Stimulated activated CD8-positive, alpha-beta memory T cell treated with anti-CD3 and anti-CD28 coated beads, Interleukin-15, amount 100 ng/mL, for 4 hours (primary cell): ENCODE measurements at places on chromosomes 11 and 22.
A peak's percentile ranks its signal among the peaks of the same experiment; 100 is the strongest.

- no peak for DNase-seq
Measured at GRCh38 chr22:42170946-42171345, 40.3 kb upstream of the CYP2D6 start.

DNA sequence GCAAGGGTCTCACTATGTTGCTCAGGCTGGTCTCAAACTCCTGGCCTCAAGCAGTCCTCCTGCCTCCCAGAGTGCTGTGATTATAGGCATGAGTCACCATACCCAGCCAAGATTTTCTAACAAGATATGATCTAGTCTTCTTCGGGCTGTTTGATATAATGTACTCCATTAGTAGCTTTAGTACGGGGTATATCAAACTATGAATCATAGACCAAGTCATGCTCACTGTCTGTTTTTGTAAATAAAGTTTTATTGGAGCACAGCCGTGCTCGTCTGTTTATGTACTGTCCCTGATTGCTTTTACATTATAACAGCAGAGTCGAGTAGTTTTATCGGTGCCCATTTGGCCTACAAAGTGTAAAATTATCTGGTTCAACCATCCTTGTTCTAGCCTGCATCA, 43.9 kb upstream of the GRIK4 start:
- no peak for DNase-seq

- DNase-seq: no peak
Measured at GRCh38 chr22:44362249-44363012, 49.7 kb upstream of the SHISAL1 start.

- no peak for DNase-seq
Measured at GRCh38 chr11:61961570-61962212, 5.7 kb downstream of the FTH1 start.

DNA sequence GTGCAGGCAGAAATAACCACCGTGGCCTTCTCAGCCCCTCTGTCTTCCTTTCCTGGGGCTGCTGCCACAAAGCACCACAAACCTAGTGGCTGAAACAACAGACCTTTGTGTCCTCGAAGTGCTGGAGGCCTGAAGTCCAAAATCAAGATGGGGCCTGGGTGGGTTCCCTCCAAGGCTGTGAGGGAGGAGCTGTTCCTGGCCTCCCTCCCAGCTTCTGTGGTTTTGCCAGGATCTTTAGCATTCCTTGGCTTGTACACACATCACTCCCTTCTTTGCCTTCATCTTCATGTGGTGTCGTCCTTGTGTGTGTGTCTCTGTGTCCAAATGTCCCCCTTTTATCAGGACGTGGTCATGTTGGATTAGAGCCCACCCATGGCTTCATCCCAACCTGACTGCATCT, 29.0 kb upstream of the PARVG start:
- DNase-seq: no peak

DNA sequence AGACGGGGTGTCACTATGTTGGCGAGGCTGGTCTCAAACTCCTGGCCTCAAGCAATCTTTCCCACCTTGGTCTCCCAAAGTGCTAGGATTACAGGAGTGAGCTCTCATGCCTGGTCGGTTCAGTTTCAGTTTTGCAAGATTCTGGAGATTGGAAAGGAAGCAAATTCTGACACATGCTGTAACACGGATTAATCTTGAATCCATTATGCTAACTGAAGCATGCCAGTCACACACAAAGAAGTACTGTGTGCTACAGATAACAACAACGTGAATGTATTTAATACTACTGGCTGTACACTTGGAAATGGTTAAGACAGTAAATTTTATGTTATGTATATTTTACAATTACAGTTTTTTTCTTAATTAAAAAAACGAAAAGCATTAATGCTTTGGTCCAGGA, 107.6 kb downstream of the MED15 start:
- DNase-seq: no peak

- no peak for DNase-seq
Measured at GRCh38 chr11:75422248-75423231, 10.5 kb downstream of the KLHL35 start.

- no peak for DNase-seq
Measured at GRCh38 chr11:69196783-69197169, 41.0 kb downstream of the SMIM38 start.

DNA sequence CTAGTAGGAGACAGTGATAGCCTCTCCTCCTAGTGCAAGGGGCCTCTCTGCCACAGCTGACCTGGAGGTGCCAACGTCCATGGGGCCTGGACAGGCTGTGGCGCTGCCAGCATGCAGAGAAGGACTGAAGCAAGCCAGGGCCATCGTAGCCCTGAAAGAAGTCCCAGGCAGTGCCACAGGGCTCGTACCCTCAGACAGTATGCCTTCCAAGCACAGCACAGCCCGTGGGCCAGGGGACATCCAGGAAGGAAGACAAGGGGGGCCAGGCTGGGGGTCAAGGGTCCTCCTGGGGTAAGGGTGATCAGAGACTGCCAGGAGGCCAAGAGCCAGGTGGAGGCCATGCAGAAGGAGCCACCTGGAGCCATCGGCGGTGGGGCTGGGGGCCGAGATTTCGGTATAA, 20.4 kb upstream of the MOB2 start:
- no peak for DNase-seq

DNA sequence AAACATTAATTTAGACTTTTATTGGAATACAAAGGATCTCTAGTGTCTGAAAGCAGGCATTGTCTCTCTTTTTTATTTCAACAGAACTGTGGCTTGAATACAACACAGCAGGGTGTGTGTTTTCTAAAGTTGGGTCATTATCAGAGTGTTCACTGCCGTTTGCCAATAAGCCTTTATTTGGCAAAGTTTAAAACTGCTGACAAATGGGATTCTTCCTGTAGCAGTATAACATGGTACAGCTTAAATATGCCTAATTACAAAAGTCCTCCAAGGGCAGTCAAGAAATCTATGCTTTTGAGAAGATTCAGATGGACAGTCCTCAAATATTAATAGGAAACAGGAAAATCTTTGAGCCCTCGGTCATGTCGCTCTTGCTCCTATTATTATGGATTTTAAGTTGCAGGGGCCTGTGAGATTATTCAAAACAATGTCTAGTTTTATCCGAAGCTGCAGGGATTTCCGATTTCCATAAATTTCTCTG, 199.9 kb downstream of the MAML2 start:
- no peak for DNase-seq

GRCh38 chr22:37148031-37148651, 1.6 kb downstream of the IL2RB start:
- no peak for DNase-seq

GRCh38 chr22:25896592-25896991, 154.6 kb downstream of the MYO18B start:
- no peak for DNase-seq

GRCh38 chr11:13321431-13321830, 43.8 kb downstream of the BMAL1 start:
- no peak for DNase-seq

DNA sequence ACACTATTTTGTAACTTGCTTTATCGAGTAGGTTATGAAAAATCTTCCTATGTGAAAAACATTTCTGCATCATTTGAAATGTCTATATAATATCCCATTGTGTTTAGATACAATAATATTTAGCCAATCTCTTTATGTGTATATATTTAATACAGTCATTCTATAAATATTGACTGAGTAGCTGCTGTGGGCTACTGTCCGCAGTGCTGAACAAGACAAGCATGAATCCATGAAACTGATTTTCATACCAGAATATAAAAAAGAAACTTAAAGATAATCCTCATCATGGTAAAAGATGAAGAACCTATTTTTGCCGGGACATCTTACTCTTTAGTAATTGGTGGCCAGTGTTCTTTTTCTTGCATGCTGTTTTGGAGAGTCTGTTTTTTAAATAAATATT, 3.6 kb downstream of the PPARA start:
- DNase-seq: no peak

- peak; percentile 1 for DNase-seq
Measured at GRCh38 chr11:123381817-123382554, 48.1 kb upstream of the GRAMD1B start.

DNA sequence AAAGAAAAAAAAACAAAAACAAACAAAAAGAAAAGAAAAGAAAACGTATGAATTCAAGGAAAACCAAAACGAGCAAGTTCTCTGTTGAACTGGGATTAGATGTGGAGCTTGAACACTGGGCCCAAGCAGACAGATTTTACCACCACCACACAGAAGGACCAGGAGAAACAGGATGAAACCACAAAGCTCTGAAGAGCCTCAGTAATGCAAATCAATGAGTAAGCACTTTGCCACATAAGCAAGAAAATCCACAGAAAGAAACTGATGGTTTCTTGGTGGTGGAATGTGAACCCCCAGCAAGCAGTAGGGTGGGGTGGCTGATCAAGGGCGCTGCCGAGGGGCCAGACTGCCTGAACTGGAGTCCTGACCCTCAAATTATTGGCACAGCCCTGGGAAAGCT, 50.9 kb upstream of the NFRKB start:
- DNase-seq: no peak

DNA sequence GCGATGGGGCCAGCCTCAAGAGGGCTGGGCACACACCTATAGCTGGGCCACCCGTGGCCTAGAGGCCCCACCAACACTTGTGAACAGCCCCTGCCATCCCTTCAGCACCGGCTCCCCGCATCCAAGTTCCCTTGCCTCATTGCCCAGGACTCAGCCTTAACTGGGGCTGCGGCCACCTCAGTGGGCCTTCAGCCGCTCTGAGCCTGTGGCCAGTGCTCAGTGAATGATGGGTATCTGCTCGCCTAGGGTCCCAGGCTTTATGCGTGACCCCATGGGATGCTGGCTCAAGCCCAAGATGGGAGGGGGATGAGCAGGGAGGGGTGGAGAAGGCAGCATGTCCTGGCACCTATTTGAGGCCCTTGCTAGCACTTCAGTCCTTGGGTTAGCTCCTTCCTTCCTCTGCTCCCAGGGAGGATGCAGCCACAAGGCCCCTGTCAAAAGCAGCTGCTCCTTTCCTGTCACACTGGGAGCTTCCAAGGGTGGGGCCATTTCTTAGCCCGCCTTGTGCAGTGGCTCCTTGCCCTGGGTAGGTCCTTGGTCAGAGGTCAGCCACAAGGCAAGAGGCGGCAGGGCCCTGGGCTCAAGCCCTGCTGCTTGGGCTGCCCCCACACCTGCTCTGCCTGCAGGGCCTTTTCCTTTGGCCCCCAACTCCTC, 31.8 kb downstream of the GNAZ start:
- DNase-seq: no peak

GRCh38 chr11:67616431-67617242, 9.9 kb downstream of the NDUFV1 start:
- no peak for DNase-seq

GRCh38 chr22:37235897-37236607, 8.0 kb downstream of the RAC2 start:
- no peak for DNase-seq

DNA sequence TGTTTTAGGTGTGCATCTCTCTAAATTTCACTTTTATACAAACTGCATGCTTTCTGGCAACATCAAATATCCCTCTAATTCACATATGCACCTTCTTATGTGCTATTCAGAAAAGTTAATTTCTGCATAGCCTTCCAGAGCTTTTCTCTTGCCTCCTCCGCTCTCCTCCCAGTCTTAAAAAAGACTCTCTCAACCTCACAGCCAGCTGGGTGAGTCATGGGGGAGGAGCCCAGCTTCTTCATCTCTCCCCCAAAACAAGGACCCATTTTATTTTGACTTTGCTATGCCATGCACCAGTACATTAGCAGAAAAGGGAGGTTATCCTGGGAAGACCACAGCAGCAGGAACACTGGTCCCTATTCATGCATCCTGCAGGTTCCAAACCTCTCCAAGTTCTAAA, 234.4 kb downstream of the KCNA4 start:
- no peak for DNase-seq

DNA sequence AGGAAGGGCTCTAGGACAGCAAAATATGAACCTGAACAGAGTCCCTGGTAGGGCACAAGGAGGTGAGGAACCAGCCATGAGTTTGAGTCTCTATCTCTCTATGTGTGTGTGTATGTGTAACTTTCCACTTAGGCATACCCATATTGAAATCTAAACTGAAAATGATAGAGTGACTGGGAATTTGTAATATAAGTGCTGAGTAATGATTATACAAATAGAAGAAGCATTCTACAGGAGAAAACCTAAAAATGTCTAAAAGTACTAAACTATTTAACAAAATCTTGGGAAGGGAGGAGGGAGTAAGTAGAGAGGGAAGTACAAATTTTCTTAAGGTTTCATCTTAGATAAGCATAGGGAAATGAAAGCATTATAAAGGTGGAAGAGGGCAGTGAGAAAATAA, 97.1 kb upstream of the ZC3H12C start:
- no peak for DNase-seq

GRCh38 chr11:64095273-64095817, 59.6 kb downstream of the FLRT1 start:
- DNase-seq: no peak

- DNase-seq: no peak
Measured at GRCh38 chr22:25045159-25045558, 92.6 kb downstream of the KIAA1671 start.

GRCh38 chr11:16395601-16396000, 39.3 kb upstream of the SOX6 start:
- no peak for DNase-seq

DNA sequence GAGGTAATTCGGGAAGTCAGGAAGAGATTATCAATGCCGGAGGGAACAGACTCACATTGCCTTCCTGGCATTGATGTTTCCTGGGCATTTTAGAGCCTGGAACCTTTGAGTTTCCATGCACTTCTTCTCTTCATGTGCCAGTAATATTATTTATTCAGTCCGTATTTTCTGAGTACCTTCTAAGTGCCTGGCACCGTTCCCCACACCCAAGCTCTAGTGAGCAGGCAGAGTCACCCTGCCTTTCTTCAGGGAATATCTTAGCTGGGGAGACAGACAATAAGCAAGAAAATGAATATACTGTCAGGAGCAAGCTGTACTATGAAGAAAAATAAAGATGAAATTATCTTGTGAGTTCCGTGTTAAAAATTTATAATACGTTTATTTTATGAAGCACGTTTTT, 136.2 kb upstream of the SEZ6L start:
- no peak for DNase-seq

- DNase-seq: no peak
Measured at GRCh38 chr22:25167834-25168601, 31.6 kb upstream of the CRYBB3 start.

- DNase-seq: no peak
Measured at GRCh38 chr11:1927026-1927847, 7.7 kb downstream of the TNNT3 start.

DNA sequence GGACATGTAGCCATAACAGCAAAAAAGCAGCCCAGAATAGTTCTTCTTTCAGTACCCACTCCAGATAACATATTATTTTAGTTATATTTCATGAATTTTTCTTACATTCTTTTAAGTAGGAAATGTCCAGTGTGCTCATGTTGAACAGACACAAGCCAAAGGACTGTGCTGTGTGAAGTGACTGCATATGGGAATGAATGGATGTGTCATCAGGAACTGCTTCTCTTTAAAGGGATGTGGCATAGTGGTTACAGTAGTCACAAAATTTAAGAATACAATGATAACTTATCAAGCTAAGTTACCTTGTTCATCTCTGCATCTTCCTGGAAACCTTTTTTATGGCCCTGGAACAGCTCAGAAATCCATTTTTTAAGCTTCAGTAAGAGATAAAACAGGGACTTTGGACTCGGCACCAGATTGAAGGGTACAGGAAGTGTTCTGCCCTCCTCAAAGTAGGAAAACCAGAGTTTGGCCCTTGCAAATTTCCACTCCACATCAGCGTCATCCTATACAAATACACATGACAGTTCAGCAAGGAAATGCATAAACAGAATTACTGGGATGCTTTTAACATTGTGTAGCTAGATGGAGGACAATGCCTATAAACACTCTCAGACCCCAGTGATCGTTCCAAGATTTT, 112.8 kb downstream of the TRPC6 start:
- DNase-seq: no peak
